Left renal cortex interstitium (tissue), 4 donors: ENCODE measurements at places on chromosomes 3 and 15.

- no peak for DNase-seq
Observed at GRCh38 chr3:98964784-98965183, 63.3 kb upstream of the DCBLD2 start.

GRCh38 chr3:9779721-9780457 lies 10.1 kb upstream of the CAMK1 start:
- DNase-seq: no peak

- DNase-seq: no peak
Observed at GRCh38 chr3:29532473-29532872, 251.6 kb downstream of the RBMS3 start.

DNA sequence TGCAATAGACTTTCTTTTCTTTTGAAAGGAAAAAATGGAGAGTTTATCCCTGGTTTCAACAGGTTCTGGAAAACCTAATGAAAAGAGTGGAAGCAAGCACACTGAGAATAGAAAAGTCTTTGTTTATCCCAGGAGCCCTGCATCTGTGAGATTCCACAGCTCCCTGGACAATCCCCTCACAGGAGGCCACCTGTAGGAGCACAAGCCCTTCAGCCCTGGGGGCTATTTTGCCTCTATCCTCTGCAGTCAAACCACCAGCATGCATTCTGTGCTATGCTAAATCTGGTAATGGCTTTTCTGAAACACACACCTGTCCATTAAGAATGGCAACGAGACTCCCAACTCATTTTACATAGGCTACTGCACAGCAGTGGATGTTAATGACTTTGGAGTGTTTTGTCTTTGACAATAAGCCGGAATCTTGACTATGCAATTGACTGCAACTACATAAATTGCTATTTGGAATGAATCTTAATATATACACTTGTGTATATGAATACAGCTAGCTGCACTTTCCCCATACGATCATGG lies 369.4 kb downstream of the NR2F2 start:
- DNase-seq: no peak

GRCh38 chr3:46856576-46857471 lies 6.4 kb downstream of the MYL3 start:
- DNase-seq: no peak

- DNase-seq: no peak
Observed at GRCh38 chr3:41144631-41145030, 54.7 kb upstream of the CTNNB1 start.

- DNase-seq: no peak
Observed at GRCh38 chr3:71512000-71512399, 71.5 kb downstream of the FOXP1 start.

GRCh38 chr3:58234516-58234931 lies 3.1 kb upstream of the ABHD6 start:
- DNase-seq: no peak

DNA sequence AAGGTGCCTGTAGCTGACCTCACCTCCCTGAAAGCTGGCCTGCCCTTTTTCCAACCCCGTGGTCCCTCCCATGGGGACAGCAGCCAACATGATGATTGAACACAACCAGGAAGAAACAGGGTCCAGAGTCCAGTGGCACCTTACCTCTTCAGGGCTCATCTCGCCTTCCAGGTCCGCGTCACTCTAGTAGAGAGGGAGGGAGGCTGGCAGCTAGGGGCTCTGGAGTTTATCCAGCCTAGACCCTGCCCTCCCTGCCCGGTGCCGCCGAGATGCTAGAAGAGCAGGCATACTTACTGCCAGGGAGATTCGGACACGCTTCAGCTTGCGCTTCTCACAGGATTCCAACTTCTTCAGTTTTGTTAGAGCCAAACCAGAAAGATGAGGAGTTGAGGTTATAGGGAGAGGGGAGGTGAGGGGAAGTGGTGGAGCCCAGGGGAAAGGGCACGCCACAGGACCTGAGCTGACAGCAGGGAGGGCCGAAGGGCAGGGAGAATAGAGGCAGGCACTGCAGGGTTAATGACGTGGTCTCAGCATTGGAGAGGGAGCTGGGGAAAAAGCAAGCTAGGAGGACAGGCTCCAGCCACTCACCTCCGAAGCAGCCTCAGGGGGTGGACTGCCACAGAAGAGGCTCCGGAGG lies 9.1 kb downstream of the CLCN2 start:
- no peak for DNase-seq

GRCh38 chr15:62324382-62324781 lies 159.3 kb upstream of the C2CD4B start:
- DNase-seq: no peak

GRCh38 chr15:95284933-95285421 lies 1045.5 kb upstream of the NR2F2 start:
- DNase-seq: no peak

GRCh38 chr3:50347187-50347813 lies 1.8 kb upstream of the ZMYND10 start:
- no peak for DNase-seq

DNA sequence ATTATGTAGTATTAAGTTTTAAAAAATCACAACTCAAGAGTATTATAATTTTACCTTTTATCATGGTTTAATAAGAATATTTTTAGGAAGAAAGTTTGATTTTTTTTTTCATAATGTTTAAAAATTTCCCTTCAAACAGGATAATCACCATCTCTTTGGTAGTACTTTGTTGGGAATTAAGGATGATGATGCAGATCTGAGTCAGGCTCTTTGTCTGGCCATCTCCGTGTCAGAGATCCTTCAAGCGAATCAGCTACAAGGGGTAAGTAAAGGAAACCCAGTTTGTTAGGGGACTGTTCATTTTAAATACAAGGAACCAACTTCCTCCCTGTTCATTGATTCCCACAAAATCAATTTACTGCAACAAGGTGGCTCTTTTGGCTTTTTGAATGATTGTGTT lies 36.8 kb upstream of the NIT2 start:
- DNase-seq: no peak

DNA sequence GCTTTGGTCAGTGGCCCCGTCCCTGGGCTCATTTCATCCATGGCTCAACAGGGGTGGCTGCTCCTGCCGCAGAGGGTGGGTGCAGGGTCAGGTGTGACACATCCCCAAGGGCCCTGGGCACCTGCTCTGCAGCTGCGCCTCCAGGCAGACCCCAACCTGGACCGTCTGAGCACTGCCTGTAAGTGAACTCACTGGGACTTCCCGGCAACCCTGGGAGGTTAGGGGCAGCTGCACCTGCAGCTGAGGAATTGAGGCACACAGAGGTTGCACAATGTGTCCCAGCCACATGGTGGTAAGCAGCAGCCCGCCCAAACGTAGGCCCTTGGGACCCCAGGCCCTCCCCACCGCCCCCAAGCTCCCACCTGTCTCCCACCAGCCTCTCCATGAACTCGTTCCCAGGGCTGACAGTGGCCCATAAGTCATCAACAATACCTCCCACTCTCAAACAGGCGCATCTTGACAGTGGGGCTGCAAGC lies 55.1 kb downstream of the PLXNA1 start:
- DNase-seq: no peak

DNA sequence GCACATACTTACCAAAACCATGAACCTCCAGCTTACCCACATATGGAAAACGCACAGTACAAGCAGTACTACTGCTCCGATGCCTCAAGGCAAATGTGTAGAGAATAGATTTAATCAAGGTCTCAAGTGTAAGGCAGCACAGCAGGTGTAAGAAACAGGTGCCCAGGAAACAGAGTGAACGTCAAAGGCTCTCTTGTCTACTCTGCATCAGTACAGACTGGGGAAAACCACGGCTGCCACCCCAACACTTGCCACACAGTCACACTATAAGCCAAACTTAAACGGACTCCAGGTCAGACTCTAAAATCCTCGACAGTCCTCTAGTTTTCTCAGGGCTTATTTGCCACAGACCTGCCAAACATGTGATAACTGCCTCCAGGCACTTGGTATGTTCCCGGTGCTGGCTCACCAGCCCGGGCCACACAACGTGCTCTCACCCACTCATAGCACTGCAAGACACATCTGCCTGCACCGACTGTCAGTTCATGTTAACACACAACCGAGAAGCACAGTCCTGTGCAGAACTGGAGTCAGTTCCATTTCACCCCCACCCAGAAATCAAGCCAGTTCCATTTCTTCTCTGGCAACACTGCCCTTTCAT lies 30.6 kb downstream of the ABCC5 start:
- DNase-seq: no peak

DNA sequence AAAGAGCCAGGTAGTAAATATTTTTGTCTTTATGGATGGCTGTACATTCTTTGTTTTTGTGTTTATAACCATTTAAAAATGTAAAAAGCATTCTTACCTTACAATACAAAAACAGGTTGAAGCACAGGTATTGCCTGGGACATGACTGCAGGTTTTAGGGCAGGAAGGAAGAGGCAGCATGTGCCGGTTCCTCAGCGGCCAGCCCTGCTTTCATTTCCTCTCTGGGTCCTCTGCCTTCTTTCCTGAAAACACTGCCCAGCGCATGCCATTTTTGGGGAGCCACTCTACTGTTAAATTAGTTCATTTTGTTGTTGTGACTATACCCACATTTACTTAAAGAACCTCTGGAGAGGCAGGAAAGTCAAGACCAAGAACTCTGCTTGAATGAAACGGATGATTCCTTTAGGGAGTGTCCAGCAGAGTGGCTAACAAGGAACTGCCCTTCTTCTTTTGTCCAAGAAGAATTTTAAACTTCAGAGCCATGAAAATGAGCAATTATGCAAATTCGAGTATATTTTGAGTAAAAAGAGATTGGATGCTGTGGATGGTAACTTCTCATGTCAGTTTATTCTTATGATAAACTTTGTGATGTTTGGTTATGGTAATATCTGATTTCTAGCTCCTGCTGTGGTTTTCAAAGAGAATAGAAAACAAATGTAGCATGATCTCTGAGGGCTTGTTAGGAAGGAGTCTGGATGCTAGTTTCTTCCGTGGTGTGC lies 52.7 kb downstream of the SACM1L start:
- DNase-seq: no peak

DNA sequence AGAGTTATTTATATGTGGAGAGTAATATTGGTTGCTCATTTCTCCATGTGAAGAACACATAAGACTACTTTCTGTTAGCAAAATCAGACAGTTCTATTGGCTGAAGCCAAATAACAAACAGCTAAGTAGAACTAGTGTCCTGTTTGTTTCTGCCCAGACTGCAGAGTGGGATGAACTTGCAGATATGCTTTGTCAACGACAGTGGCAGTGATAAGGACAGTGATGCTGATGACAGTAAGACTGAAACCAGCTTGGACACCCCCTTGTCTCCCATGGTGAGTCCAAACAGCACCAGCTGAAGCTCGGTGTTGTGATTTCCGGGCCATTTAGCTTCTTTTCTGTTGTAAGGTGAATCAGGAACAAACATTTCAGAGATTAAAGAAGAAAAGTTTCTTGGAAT lies 102.6 kb upstream of the IL12A start:
- DNase-seq: no peak

DNA sequence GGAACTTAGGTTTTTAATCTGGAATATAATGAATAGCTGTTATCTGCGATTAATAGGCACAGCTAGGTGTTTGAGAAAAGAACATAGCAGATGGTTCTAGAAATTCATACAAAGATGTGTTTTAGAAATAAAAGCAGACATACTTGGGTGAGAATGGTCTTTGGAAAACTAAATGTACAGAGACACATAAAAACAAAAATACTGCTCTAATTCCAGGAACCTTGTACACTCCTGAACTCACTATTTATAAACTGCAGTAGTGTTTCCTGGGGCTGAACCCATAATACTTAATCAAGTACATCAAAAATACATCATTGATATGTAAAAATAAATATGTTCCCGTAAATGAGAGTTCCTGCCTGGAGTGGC lies 105.5 kb downstream of the OXNAD1 start:
- no peak for DNase-seq

DNA sequence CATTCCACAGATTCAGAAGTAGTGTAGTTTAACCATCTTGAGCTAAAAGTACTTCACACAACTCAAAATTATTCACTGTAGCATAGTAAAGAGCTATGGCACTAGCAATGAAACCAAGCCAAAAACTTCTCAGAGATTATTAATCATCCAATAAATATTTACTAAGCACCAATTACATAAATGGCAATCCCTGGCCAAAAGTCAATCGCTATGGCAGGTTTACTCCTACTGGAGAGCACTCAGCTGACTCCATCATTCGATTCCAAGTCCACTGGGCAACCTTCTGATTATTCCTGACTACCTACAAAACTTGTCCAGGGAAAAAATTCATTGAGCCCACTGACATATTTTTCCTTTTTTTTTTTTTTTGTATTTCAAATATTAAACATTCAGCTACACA lies 23.9 kb downstream of the ATP13A3 start:
- DNase-seq: no peak

DNA sequence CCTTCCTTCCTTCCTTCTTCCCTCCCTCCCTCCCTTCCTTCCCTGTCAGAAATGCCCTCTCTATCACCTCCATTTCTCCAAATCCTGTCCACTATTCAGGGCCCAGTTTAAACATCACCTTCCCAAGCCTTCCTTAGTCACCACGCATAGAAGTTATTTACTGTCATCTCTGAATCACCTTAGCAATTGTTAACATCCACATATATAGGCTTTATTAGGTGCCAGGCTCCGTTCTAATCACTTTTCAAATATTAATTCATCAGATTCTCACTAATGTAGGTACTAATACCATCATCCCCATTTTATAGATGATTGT lies 1.1 kb upstream of the MAGEF1 start:
- no peak for DNase-seq

DNA sequence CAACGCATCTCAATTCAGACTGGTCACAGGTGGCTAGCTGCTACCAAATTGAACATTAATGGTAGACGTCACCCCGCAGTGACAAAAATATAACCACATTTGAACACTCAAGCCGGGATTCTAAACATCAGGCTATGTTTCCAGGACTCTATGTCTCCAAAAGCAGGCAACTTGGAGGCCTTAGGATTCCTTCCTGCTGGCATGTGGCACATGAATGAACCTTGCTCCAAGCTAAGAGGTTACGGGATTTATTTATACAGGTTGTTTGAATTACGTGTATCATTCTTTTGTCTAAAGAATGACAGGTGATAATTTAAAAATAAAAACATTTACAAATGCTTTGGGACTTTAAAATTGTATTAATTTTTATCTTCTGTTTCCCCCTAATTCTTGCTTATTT lies 864.4 kb upstream of the CFAP20DC start:
- DNase-seq: no peak

GRCh38 chr3:4583416-4583815 lies 90.3 kb downstream of the ITPR1 start:
- no peak for DNase-seq

DNA sequence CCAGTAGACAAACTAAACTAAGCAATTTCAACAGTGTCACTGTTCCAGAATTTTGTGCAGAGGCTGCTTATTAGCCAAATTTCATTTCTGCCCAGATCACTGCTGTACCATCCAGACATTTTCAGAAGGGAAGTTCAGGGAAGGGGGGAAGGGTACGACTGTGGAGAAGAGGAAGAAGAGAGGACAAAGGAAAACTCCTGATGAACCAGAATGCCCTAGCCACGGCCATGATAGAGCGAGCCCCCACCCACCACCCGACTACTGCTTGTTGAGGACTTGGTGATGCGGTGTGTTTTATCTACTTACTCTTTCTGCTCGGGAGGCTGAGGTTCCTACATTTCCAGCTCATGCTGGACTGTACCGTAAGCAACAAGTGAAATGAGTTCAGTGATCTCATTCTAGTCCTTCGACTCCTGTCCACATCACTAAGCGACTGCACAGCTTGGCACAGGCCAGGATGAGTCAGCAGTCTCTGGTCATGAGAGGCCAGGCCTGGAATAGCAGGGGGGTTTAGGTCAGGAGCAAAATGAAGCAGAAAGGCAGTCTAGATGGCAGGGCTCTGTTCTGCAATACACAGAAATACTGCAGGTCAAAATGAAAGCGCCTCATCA lies 330.8 kb downstream of the TIGIT start:
- peak; percentile 37 for DNase-seq

- no peak for DNase-seq
Observed at GRCh38 chr15:33113666-33114373, 80.7 kb downstream of the FMN1 start.
